AG09319 (cell line): ENCODE measurements at places on chromosomes 4 and X.

- no peak for DNase-seq
Observed at GRCh38 chrX:87525771-87526229, 8.2 kb downstream of the KLHL4 start.

GRCh38 chr4:135434936-135435335 is 1233.3 kb upstream of the PABPC4L start:
- no peak for DNase-seq

- no peak for DNase-seq
Observed at GRCh38 chrX:109830157-109830703, 97.2 kb upstream of the ACSL4 start.

DNA sequence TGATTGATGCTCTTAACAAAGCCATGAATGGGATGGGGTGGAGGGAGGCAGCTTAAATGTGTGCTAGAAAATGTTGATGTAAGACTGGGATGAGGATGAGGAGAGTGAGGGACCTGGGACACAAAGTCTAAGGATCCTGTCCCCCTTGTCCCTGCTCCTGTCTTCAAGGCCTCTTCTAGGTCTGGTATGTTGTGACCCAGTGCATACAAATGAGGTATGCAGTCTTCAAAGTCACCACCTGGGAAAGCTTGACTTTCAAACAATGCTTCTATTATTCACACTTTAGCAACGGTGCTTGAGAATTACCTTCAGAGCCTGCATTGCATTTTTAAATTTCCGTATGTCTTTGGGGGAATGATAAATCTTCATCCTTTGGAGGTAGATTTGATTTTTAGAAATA is 88.4 kb upstream of the SLC34A2 start:
- DNase-seq = no peak

GRCh38 chr4:97645071-97645821 is 498.0 kb downstream of the STPG2 start:
- no peak for DNase-seq

GRCh38 chr4:98744372-98745150 is 86.2 kb upstream of the TSPAN5 start:
- no peak for DNase-seq

GRCh38 chr4:152062936-152063620 is 302.3 kb upstream of the GATB start:
- no peak for DNase-seq

DNA sequence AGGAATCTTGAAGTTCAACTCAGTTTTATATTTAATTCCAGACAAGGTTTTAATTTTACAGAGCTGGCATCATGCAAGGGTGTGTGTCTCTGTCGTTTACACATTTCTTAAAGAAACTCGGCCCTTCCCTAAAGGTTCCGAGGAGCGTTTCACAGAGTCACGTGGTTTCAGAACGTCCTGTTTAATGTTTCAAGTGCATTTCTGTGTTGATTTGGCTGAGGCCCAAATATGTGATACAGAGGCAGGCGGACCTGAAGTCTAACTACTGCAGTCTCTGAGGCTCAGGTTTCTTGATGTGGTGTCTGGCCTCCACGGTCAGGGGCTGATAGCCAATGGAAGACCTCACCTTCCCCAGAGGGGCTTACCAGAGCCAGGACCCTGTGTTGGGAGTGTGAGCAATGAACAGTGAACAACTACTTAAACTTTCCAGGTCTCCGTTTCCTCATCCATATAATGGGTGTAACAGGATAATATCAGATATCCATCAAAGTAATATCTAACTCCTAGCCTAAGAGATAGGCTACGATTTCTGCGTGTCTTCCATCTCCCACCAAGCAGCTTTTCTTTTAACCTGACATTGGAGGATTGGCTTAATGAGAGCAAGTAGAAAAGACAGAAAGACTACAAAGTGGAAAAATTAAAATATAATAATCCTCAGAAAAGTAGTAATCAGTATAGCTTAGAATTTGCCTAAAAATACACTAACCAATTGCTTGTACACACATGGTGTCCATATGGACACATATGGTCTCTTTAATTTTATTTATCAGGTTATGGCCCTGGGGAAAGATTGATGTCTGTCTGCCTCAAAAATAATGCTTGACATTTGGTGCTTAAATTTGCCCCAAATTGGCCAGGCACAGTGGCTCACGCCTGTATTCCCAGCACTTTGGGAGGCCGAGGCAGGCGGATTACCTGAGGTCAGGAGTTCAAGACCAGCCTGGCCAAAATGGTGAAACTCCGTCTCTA is 50.0 kb upstream of the TRIM2 start:
- DNase-seq = no peak

DNA sequence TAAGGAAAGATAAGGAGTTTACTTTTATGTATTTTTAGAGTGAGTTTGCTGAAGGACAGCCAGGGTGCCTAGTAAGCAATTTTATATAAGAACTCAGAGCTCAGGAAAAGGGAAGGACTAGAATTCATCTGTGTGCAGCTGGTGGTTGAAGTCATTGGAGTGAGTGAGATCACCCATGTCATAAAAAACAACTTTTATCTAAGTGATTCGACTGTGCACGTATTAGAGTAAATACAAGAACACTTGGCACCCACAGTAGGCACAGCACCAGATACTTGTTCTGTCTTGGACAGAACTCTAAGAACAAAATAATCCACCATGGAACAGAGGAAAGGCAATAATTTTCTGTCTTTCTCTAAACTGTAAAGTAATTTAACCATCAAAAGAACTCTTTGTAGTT is 31.6 kb downstream of the SYNPO2 start:
- no peak for DNase-seq

- DNase-seq = no peak
Observed at GRCh38 chrX:139708067-139708466, at the start of gene MCF2. TSS of gene MCF2 (minus strand) at chrX:139708167. CDS start at chrX:139651744, 56,423 bp downstream.

DNA sequence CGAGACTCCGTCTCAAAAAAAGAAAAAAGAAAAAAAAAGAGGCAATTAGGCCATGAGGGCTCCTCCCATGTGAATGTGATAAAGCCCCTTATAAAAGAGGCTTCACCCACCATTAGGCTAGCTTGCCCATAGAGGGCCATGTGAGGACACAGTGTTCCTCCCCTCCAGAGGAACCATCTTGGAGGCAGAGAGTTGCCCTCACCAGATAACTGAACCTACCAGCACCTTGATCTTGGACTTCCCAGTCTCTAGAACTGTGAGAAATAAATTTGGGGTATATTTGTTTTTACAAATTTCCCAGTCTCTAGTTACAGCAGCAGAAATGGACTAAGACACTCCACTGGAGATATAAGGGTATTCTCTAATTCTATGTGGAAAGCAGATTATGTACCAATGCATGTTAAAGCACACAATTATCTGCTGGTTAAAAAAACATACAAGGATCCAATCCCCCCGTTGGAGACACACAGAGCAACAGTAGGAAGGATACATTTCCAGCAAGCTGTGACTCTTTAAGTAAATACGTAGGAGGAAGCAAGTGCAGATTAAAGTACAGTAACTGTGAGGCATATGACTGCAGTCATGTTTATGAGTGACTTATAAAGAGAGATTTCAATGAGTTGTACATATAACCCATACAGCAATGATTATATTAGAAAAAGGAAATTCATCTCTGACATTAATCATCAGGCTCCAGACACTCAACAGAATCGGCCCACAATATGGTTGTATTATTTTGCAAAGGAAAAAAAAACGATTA is 21.4 kb downstream of the SH3RF1 start:
- no peak for DNase-seq

GRCh38 chrX:110965409-110966090 is 130.4 kb upstream of the PAK3 start:
- no peak for DNase-seq

DNA sequence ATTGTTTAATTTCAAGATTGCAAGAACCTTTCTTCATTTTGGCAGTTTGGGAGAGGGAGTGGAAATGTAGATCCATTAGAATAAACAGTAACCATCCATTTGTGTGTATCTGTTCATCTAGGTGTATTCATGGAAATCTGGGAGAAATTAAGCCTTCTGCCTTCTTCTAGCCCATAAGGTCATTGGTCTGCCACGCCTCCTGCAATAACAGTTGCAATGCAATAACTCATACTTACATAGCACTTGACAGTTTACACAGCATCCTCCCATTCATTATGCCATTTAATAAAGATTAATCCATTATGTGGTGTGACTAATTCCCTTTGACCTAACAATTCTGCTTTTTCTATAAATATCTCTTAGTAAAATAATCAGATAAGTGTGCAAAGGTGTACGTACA is 42.6 kb downstream of the SHROOM4 start:
- DNase-seq = no peak

- DNase-seq = peak; percentile 15
Observed at GRCh38 chr4:82372517-82373485, 990 bp downstream of the HNRNPD start.

GRCh38 chr4:121800638-121800960 is 524 bp upstream of the EXOSC9 start:
- DNase-seq = no peak

DNA sequence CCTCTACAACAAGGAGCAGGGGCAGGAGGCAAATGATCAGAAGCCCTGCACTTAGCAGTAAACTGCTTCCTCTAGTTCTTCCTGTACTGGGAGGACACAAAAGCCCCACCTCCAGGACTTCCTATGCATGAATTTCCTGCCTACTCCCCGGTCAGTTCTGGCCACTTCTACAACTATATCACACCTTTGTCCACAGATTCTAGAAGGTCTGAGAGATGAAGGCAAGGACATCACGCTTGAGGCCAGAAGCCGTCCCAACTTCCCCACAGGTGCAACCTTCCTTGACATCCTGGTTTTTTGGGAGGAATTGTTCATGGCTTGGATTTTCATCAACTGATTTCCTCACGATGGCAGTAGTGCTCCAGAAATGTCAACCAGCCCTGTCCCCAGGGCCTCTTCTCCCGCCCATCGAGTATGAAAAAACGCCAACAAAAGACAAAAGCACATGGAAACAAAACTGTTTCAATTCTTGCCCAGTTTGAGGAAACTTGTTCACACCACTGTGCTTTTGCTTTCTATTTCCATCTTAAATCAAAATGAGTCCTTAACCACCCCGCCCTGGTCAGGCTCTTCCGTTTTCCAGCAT is 206.5 kb upstream of the STK26 start:
- DNase-seq = peak; percentile 74

- peak; percentile 32 for DNase-seq
Observed at GRCh38 chr4:153345012-153345981, 809 bp downstream of the MND1 start.

- DNase-seq = no peak
Observed at GRCh38 chr4:167274351-167274750, 40.1 kb upstream of the SPOCK3 start.

GRCh38 chr4:128521648-128522111 is 234.1 kb upstream of the PGRMC2 start:
- no peak for DNase-seq

DNA sequence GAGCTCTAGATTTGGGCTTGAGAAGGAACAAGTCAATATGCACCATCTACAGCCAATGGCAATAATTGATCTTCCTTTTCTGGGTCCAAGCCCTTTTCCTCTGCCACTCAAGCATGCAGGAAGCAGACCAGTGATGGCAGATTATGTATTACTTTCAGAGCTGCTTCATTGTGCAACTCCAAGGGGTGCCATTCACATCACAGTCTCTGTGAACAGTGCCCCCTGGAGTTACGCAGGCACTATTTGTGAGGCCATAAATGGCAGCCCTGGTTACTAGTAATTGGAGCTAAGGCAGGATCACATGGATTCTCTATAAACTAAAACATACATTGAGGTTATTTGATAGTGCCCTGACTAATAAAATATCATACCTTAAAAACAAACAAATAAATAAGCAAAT is 313.4 kb upstream of the SLC7A11 start:
- no peak for DNase-seq

DNA sequence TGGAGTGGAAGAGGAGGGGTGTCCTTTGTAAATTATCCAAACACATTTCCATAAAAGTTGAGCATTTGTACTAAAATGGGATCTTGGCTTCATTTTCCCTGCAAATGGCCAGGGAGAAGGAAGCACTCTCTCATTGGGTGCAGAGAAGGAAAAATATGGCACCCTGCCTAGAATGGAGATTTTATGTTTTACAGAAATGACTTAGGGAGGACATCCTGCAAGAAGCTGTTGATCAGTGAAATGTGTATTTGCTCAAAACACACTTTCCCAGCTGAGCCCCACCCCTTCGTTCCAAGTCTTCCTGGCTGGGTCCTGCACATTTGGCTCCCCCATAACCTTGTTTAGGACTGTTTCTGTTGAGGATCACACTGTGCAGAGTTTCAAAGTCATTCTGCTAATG is 213.5 kb upstream of the TAPT1 start:
- no peak for DNase-seq

DNA sequence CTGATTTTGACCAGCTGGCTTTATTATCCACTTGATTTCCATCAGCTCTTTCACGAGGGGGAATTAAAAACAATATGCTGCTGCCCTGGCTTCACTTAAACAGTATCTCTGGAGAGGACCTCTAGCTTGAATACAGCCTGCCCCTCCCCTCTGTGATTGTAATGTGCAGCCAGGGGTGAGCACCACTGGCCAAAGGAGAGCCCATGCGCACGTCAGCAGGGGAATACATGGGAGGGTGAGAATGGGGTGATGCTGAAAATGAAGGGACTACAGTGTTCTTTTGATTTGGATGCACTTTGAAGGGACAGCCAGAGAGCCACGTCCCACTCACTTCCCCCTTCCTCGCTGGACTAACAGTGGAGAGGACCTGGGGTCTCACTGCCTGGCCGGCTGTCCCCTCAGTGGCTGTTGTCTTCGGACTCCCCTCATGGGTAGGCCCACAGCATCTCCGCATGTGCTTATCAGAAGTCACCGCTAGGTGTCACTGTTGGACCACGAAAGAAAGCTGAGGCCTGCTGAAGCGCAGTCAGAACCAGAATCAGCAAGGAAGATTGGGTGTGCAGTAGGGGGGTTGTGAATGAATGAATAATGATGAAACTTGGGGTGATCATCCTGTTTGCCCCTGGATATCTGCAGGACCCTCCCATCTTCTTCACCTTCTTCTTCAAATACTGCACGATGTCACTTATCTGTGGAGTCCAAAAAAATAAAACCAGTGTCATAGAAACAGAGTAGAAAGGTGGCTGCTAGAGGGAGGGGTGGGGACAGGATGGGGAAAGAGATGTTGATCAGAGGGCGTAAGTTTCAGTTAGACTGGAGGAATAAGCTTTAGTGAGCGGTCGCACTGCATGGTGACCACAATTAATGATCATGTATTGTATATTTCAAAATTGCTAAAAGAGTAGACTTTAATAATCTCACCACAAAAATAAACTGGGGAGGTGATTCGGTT is 32.8 kb downstream of the CLCN4 start:
- DNase-seq = no peak

DNA sequence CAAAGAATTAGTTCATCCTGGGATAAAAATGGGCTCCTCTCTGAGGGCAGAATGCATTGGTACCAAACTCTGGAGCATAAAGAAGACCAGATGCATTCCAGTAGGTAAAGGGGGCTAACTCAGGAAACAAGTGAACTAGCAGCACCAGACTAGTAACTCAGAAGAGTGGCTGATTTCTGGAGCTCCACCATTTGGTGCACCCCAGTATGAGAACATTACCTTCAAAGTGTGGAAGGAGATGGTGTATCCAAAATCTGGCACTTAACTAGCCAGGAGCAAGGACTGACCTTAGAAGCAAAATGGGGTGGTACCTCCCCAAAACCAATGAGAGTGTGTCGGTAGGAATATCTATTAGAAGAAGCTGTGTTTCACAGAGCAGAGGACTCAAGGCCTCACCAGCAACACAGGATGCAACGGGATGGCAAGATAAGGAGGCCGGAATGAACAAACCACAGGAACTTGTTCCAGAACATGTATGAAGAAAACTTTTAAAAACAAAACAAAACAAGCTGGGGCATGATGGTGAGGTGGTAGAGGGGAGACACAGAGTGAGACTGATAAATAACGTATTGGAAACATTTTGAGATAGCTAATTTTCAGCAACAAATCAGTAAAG is 142.3 kb downstream of the INPP4B start:
- no peak for DNase-seq

- no peak for DNase-seq
Observed at GRCh38 chrX:136147315-136147901, at the start of gene FHL1. TSS of gene FHL1 (plus strand) at chrX:136147533.
